Stimulated activated naive CD4-positive, alpha-beta T cell treated with Interleukin-2 at 50 U/mL for 16 hours (primary cell): ENCODE measurements at places on chromosomes 6 and 20.

GRCh38 chr6:90294989-90295853 lies 1.4 kb downstream of the BACH2 start:
- DNase-seq, result peak; percentile 77

GRCh38 chr20:17161673-17162481 lies 65.0 kb upstream of the PCSK2 start:
- DNase-seq, result no peak

GRCh38 chr6:10838794-10839333 lies 525 bp upstream of the MAK start:
- peak; percentile 27 for DNase-seq

GRCh38 chr6:53335224-53335994 lies 13.3 kb downstream of the ELOVL5 start:
- DNase-seq, result peak; percentile 69

- no peak for DNase-seq
Measured at GRCh38 chr6:138248878-138249277, 30.6 kb upstream of the PBOV1 start.

DNA sequence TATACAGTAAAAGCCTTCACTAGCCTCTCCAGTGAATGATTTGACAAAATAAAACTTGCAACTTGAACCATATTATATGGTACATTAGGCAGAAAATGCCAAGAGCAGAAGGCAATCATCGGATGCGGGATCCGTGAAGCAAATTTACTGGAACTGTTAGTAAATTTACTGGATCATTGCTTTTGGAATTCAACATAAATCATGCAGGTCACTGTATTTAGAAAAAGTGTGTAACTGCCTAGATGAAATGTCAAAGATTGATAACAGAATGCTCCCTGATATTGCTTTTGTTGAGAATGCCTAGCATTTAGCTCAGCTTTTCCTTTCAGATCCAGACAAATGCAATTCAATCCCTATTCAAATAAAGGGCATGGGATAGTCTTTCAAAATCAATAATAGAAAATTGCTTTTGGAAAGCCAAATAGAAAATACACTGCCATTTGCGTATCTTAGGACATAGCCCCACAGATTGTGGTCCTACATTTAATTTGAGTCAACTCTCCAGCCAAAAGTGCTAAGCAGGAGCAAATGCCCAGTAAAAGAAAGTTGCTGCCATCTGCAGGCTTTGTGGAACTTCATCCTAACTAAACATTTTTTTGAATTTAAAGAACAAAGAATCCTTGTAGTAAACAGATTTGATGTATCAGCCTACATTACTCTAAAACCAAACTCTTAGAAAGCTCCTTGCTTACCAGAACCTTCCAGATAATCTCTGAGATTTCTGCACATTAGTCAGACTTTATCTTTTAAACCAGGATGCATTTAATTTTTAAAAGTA lies 109.5 kb upstream of the HSF2 start:
- no peak for DNase-seq

DNA sequence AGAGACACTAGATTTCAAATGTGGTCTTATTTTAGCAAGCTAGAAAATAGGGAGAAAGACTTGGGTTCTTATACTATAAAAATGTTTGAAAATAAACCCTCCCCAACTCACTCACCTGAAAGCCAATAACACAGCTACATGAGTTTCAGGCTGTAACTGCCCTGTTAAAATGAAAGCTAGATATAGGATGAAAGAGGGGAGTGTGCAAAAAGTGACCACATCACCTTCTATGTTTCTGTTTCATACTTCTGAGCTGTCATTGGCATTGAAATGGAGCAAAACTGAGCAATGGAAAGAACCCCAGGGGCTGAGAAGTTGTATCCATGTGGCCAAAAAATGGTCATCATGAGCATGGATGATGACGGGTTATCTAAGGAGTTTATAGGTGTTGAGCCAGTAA lies 148.1 kb upstream of the TENT5A start:
- DNase-seq, result no peak

GRCh38 chr6:42197555-42198362 lies 3.0 kb upstream of the GUCA1B start:
- peak; percentile 8 for DNase-seq

GRCh38 chr20:40322941-40323340 lies 366.1 kb downstream of the MAFB start:
- no peak for DNase-seq

DNA sequence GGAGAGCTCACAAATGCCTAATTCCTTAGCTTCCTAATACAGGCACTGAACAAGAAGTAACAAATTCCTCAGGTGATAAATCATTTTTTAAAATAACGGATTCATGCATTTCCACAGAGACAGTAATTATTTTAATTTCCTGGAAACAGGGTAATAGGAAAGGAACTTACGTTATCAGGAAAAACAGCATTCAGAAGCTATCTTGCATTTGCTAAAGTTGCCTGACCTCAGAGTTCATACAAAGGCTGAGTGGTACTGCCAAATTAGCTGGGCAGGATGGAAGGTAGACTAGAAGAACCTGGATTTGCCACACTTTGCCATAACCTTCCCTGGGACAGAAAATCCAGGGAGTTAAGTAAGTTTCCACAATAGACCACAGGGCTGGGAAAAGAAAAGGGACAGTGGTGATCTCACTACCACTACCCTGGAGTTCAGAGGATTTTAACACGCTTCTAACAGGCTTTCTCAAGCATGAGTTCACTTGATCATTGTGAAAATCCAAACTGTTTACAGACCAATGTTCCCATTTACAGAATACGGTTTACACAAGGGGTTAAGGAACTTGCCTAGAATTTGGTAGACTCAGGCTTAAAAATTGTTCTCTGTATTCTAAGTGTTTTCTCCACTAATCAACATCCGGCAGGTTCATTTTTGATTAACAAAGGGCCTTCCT lies 57.0 kb downstream of the KIF13A start:
- DNase-seq, result no peak

- DNase-seq, result no peak
Measured at GRCh38 chr20:9203081-9203447, 134.2 kb downstream of the PLCB4 start.

GRCh38 chr20:57514273-57514751 lies 10.6 kb downstream of the CTCFL start:
- DNase-seq, result no peak

DNA sequence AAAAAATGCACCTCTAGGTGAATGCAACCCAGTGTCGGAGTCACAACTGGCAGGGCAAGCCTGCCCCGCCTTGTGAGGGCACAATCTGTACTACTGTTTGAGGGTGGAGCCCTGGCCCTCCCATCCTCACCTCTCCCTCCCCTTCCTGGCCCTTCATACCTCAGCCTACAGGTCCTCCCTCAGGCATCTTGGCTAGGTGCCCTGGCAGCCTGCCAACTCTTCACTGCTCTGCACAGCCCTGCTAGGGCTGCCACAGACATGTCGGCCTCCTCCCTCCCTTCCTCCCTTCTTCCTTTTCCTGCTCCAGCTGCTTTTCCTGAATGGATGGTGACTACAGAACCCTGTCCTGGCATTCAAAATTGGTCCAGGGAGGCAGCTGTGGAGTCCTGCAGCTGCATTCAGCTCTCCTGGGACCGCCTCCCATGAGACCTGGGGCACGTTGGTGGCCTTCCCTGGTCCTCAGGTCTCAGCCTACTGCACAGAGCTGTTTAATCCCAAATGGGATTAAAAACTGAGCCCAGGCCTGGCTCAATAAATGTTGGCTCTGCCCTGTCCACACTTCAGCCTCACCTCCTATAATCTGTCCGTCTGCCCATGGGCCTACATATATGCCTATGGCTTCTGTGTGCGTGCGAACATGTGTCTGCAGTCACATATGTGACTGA lies 52.7 kb downstream of the CDH22 start:
- DNase-seq, result no peak

DNA sequence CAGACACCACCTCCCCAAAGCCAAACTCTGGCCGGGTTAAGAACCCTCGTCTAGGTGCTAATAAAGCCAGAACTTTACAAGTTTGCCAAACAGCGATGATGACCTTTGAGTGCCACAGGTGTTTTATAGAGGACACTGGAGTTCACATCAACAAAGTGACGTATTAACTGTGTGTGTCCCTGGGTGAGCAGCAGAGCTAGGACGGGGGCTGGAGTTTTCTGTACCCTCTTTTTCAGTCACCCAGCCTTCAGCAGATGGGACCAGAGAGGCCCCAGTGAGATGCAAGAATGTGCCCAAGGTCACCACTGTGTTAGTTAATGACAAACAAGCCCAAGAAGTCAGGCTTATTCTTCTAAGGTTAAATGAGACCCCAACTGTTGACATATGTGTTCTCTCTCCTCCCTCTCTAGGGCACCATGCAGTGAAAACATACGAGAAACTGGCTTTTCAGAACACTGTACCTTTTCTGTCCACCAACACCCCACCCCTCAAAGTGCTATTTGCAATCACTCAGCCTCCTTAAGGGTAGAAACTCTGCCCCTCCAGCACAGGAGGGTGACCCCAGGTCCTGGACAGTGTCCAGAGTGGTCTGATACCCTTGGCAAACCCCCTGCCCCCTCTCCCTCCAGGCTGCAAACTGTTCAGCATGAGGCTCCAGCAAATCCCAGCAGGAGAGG lies 5.2 kb downstream of the SDC4 start:
- DNase-seq, result no peak

DNA sequence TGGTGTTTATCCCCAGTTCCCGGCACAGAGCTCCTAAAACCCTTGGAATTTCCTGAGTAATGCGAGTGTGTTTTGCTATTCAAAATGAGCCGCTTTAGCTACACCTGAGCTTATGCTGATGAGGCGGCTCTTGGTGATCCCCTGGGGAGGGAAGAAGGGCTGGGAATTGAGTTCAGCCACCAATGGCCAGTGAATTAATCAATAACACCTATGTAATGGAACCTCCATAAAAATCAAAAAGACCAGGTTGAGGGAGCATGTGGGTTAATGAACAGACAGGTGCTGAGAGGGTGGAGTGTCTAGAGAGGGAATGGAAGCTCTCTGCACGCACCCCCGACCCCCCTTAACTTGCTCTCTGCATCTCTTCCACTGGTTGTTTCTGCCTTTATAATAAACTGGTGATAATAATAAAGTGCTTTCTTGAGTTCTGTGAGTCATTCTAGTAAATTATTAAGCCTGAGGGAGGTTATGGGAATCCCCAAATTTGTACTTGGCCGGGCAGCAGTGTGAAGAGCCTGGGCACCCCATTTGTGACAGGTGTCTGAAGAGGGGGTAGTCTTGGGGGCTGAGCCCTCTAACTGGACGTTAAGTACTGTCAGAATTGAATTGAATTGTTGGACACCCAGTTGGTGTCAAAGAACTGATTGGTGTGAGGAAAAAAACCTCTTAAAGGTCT lies 24.6 kb upstream of the SERPINB1 start:
- DNase-seq, result no peak

DNA sequence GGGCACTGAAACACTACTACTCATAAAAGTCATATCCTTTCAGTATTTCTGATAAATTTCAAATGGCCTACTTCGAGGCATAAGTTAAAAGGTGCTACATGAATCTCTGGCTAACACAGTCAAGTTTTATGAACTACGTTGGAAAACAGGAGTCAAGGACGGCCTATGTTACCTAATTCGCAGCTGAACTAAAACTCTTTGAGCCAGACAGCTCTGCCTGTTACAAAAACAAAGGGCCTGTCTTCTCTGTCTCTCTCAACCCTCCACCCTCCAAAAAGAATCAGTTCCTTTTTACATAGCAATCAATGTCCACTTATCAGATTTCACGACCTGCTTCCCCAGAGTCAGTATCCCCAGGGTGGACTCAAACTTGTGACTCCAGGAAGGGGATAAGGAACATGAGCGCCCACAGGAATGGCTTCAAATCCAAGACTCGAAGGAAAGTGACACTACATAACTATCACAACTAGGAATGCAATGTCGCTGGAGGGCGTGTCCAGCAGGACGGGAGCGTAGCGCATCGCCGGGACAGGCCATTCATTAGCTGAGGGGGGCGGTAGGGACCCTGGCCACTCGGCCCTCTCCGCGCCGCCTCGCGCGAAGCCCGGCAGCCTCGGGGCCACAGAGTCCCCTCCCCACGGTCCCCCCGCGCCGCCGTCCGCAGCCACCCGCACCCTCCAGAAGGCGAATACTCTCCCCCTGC lies 591 bp downstream of the IBTK start:
- peak; percentile 44 for DNase-seq

DNA sequence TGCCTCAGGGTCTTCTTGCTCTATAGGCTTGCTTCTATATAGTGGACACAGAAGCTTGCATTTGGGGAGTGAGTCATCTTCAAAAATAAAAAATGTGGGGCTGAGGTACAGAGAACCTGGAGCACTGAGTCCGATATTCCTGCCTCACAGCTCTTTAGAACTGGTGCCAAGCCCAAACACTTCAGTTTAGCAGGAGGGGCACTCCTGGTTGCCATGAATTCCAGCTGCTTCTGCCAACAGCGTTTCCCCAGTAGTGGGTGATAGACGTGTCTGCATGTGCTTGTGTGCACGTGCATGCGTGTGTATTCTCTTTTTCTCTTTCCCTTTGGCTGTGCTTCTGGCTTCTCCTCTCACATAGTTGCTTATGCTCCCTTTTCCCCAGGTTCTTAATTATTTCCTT lies 11.9 kb downstream of the DNPH1 start:
- no peak for DNase-seq

- no peak for DNase-seq
Measured at GRCh38 chr20:61292821-61293612, 41.0 kb downstream of the CDH4 start.

- DNase-seq, result peak; percentile 66
Measured at GRCh38 chr20:47610247-47610944, 108.7 kb downstream of the NCOA3 start.

- DNase-seq, result no peak
Measured at GRCh38 chr6:133503336-133503729, 262.2 kb downstream of the EYA4 start.

- no peak for DNase-seq
Measured at GRCh38 chr6:5866547-5867051, 140.1 kb downstream of the NRN1 start.

GRCh38 chr6:70151616-70152015 lies 151.3 kb downstream of the COL9A1 start:
- no peak for DNase-seq

GRCh38 chr6:11187301-11187700 lies 45.2 kb downstream of the NEDD9 start:
- no peak for DNase-seq

DNA sequence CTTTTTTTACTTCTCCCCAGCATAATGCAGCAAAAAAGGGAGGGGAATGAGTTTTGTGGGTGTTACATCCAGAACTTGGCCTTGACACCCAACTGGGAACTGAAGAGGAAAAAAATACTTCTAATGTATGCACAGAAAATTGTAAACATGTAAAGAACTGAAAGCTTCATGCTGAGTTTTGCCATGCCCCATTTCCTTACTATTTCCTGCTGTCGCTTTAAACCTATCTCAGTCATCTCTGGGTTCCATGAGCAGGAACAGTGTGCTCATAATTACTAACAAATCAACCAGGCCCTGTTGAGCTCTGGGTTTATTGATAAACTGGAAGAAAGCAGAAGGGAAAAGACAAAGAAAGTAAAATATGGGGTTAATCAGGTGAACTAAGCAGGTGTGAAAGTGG lies 14.2 kb downstream of the TFAP2B start:
- no peak for DNase-seq

- DNase-seq, result no peak
Measured at GRCh38 chr6:34615574-34616226, 59.6 kb upstream of the SPDEF start.

GRCh38 chr6:119929121-119929520 lies 579.6 kb upstream of the MAN1A1 start:
- no peak for DNase-seq

- DNase-seq, result no peak
Measured at GRCh38 chr6:28323813-28324424, 12.0 kb downstream of the ZSCAN31 start.
